ENCODE measurements at places on chromosomes 5 and 9.

- DNase-seq = no peak
Observed at GRCh38 chr9:27528886-27529315, 713 bp downstream of the MOB3B start.

GRCh38 chr9:38079461-38080031 lies 10.5 kb upstream of the SHB start:
- DNase-seq = no peak

DNA sequence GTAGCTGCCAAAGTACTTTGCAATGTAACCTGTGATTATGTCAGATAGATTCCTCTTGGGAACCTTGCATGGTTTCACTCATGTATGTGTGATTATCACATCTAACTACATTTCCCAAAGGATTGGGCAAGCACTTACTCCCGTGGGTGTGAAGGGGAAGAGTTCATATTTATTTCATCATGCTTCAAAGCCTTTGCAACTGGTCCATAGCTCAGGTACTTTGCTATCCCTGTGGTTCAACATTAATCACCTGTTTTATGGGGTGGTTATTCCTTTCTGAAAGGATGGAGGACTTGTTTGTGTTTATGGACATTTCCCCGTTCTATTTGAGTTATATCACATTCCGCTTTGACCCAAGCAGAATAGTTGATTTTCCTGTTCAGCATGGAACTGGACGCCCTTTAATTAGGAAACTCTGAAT lies 13.6 kb upstream of the ERMP1 start:
- DNase-seq = no peak

- DNase-seq = peak; percentile 81
Observed at GRCh38 chr9:74496819-74497747, at the start of gene RORB. TSS of gene RORB (plus strand) at chr9:74497335. CDS start at chr9:74497977, 642 bp downstream.

GRCh38 chr9:97831843-97832636 lies 21.0 kb upstream of the FOXE1 start:
- no peak for DNase-seq

DNA sequence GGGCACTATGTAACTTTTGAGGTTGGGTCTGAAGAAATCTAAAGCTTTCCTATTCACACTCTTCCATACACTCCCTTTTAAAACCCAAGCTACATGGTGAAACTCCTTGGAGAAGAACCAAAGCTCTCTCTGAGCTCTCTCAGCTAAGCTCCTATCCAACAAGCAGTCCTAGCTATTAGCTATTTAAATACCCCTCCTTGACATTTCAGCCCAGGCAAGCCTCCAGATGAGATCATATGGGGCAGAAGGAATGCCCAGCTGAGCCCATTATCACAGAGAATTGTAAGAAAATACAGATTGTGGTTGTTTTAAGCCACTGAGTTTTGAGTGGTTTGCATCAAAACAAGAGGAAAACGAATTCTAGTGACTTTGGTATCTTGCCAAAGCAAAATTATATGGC lies 15.2 kb downstream of the HSPB3 start:
- DNase-seq = no peak

DNA sequence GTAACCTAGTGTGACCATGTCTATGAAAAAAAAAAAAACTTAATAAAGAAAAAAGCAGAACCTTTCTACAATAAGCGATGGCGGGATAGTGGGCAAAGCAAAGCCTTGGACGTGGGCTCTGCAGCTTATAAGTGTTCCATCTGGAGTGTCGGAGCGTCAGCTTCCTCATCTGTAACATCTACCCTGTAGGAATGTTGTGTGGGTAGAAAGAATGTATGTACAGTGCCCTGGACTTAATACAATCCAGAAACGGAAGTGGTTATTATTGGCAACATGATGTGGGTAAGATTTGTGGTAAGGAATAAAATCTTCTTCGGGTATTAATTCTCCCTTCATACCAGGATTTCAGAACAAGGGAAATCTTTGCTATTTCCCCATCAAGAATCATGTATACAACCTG lies 66.5 kb downstream of the SEMA5A start:
- no peak for DNase-seq

GRCh38 chr9:119195521-119195920 lies 173.7 kb downstream of the BRINP1 start:
- DNase-seq = no peak

GRCh38 chr5:160675988-160676387 lies 176.0 kb downstream of the ATP10B start:
- DNase-seq = no peak

DNA sequence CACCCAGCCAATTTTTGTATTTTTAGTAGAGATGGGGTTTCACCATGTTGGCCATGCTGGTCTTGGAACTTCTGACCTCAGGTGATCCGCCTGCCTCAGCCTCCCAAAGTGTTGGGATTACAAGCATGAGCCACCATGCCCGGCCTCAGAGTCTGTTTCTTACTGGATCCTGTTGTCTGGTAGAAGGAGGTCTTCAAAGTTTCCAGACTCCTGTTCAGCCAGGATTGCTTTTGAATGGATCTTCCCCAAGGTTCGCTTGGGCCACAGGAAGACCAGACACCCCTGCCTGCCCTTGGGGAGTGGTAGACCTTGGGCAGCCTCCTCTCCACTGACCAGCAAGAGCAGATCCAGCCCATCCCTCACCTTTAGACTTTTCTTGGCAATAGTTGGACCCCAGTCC lies 7.6 kb upstream of the LCN2 start:
- DNase-seq = no peak

GRCh38 chr5:153517241-153517611 lies 26.8 kb downstream of the GRIA1 start:
- DNase-seq = no peak

GRCh38 chr5:154179846-154180710 lies 10.5 kb upstream of the GALNT10 start:
- DNase-seq = peak; percentile 67

- no peak for DNase-seq
Observed at GRCh38 chr5:142287096-142287972, 37.5 kb downstream of the SPRY4 start.

- no peak for DNase-seq
Observed at GRCh38 chr9:106529616-106530015, 333.4 kb upstream of the ZNF462 start.

DNA sequence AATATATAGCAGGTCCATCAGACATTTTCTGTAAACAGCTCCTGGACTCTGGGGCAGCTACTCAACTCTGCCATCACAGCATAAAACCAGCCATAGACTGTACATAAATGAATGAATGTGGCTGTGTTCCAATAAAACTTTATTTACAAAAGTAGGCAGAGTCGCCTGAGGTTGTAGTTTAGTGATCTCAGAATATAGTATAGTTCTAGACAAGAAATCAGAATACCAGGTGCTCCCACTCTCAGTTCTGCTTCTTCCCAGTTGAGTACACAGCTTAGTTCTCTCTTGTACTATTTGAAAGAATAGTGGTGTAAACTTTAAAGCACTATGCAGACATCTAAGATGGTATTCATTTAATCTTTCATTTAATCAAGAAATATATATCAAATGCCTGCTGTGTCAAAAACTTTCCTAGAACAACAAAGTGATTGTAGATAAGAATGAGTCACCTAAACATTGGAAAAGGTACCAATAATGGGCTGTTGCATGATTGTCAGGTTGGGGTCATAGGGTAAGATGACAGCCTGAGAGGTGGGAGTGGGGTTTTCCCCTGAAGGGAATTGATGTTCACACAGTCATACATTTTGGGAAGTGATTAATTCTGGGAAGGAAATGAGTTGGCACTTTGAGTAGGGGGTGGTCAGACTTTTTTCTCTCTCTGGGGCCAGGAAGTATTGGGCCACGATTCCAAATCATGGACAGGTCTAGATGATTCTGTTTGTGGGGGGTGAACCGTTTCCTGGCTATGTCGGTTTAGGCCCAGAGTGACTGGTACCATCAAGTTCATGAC lies 37.0 kb downstream of the TNFSF8 start:
- no peak for DNase-seq

DNA sequence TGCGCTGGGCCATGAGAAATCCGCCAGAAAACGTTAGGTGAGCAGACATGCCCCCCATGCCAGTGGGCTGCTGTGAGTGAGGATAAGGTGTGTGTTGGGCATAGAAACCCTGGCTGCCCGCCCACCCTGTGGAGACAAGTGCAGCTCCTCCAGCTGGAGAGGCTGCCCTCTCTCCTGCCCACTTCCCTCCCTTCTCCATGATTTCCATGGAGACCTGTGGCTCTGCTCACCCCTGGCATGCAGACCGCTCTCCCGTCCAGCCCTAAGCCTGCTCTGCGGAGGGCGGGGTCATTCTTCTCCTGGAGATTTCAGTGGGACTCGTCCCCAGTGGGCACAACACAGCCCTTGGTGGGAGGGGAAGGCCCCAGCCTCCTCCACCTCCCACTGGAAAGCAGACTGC lies 133.0 kb upstream of the FAM120A start:
- DNase-seq = no peak
